Progenitor cell of endocrine pancreas (in vitro differentiated cells): ENCODE measurements at places on chromosomes 5 and 9. TPM values are rescaled to one million over a fixed set of nuclear protein-coding genes. Genes with fewer than 3 reads are reported as not detected.
A peak's percentile ranks its signal among the peaks of the same experiment; 100 is the strongest.

Gene MELK
- 24.0 and 27.9 TPM in 2 replicates for total RNA-seq

- no peaks in the 10 kb centered on the region for H3K36me3 ChIP-seq
- no peak for DNase-seq
- H3K27me3 ChIP-seq = no peaks in the 10 kb centered on the region
- H3K27ac ChIP-seq = peak overlapping the region; percentile 35
These were observed 31.7 kb upstream of the CDH6 start for GRCh38 chr5:31161781-31162181.

DNA sequence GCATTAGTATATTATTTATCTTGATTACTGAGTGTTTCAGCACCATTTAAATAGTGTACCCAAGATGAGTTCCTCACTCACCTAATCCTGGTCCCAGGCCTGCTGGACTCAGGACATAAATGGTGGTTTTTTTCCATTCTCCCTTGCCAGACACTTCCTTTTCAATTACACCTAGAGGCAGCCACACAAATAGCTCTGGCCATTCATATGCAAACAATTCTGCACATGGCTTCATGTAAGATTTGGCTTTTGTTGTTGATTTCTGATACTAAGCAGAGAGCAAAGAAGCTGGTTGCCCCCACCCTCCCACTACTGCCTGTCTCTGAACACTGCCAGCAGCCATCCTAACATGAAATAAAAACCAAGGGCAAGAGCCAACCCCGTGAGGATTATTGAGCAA, 180.4 kb downstream of the SEMA5A start:
- H3K36me3 ChIP-seq = no peaks in the 10 kb centered on the region
- DNase-seq = no peak
- peaks cover 5% of the 10 kb centered on the region for H3K4me1 ChIP-seq

DNA sequence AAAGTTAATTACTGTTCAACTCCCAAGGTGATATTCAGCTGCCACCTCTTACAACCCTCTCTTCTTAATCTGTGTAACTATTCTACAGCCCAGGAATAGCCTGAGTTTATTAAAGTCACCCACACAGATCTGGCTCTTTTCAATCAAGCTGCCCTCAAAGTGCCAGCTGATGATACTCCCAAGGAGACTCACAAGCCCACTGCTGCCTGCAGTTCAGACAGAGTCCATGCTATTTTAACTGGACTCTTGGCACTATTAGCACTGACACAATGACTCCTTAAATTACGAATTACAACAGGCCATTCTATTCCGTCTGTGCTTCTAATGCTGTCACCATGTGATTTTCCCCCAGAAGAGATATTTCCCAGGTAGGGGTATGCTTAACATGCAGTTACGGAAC, 26.3 kb downstream of the REEP5 start:
- no peaks in the 10 kb centered on the region for H3K4me1 ChIP-seq
- peaks cover 18% of the 10 kb centered on the region for H3K36me3 ChIP-seq
- no peak overlapping the region for H3K4me3 ChIP-seq
- no peaks in the 10 kb centered on the region for H3K27me3 ChIP-seq
- no peak overlapping the region for H3K27ac ChIP-seq

Gene NKD2
- total RNA-seq = 23.9 and 28.3 TPM in 2 replicates

Gene TXNDC8
- not detected in 2 replicates for total RNA-seq

DNA sequence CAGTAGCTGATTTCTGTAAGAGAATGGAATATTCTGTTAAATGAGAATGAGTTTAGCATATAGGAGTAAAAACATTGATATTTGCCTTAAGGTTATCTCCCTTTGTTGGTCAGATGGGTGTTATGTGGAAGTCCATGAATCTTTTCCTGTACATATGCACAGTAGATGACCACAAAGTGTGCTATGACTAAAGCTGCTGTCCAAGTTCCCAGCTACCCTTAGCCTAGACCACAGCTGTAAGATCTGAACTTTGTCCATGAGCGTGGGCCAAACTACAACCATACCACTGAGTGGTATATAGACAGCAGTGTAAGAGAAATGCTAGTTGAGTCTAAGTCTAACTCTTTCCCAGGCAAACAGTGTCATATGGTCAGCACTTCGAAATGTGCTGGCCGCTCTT, 48.8 kb downstream of the CD180 start:
- H3K4me1 ChIP-seq = peaks cover 17% of the 10 kb centered on the region
- DNase-seq = no peak
- H3K27me3 ChIP-seq = no peaks in the 10 kb centered on the region
- H3K4me3 ChIP-seq = no peak overlapping the region
- H3K36me3 ChIP-seq = peaks cover 37% of the 10 kb centered on the region

GRCh38 chr5:135876146-135876545, 19.5 kb downstream of the IL9 start:
- H3K4me3 ChIP-seq = no peak overlapping the region
- peaks cover 35% of the 10 kb centered on the region for H3K27me3 ChIP-seq
- H3K27ac ChIP-seq = no peak overlapping the region
- DNase-seq = no peak
- no peaks in the 10 kb centered on the region for H3K36me3 ChIP-seq

GRCh38 chr9:96219026-96219899, 82.7 kb downstream of the HSD17B3 start:
- peaks cover 9% of the 10 kb centered on the region for H3K4me1 ChIP-seq
- peaks cover 3% of the 10 kb centered on the region for H3K36me3 ChIP-seq
- H3K27ac ChIP-seq = no peak overlapping the region
- H3K4me3 ChIP-seq = no peak overlapping the region
- H3K27me3 ChIP-seq = peaks cover 28% of the 10 kb centered on the region

Gene ENTPD8
- total RNA-seq = 2.7 and 3.2 TPM in 2 replicates

GRCh38 chr5:81513982-81514381, 120.0 kb upstream of the ACOT12 start:
- H3K27ac ChIP-seq = no peak overlapping the region
- H3K4me3 ChIP-seq = no peak overlapping the region
- H3K27me3 ChIP-seq = no peaks in the 10 kb centered on the region
- H3K4me1 ChIP-seq = no peaks in the 10 kb centered on the region
- peaks cover 2% of the 10 kb centered on the region for H3K36me3 ChIP-seq

- H3K4me3 ChIP-seq = no peak overlapping the region
- H3K27ac ChIP-seq = no peak overlapping the region
- H3K27me3 ChIP-seq = no peaks in the 10 kb centered on the region
- DNase-seq = no peak
These were observed 60.0 kb upstream of the SARDH start for GRCh38 chr9:133798160-133798559.

DNA sequence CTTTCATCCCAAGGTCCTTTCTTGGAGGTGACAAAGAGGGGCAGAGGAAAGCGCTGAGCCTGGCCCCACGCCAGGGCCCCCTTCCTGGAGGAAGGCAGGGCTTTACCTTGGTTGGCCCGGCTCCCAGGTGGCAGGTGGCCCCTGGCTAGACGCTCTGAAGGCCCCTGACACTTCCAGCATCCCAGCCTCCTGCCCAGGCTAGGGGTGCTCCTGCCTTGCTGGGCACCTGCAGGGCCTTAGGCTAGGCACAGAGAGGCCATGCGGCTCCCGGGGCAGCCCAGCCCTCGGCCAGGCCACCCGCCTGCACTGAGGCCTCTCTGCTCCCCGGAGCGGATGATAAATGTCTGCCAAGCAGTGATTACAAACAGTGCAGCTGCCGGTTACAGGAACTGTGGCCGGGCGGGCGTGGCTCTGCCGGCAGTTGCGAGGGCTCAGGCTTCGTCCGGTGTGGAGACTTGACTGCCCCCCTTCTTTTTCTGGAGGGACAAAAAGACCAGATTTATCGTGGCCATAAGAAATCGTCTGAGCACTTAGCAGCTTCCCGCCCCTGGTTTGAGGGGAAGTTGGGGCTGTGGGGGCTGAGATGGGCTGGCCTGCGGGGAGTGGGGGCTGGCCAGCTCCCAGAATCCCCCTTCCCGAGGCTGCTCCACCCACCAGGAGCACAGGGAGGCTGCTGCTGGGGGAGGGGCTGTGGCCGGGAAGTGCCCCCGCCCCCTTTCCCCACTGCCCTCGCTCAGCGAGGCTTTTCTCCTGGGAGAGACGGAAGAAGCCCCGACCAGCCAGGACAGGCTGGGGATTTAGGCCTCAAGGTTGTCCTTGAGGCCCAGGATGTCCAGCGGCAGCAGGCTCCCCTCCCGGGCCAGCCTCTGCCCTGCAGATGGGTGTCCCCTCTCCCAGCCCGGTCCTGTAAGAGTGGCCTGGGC, 31.6 kb upstream of the UBAC1 start:
- peak overlapping the region; percentile 92 for H3K27ac ChIP-seq
- H3K4me3 ChIP-seq = peak overlapping the region; percentile 66
- peak; percentile 59 for DNase-seq
- H3K27me3 ChIP-seq = no peaks in the 10 kb centered on the region
- peaks cover 12% of the 10 kb centered on the region for H3K4me1 ChIP-seq
- H3K36me3 ChIP-seq = no peaks in the 10 kb centered on the region

Gene TRIM36
- 5.3 and 9.4 TPM in 2 replicates for total RNA-seq

Gene C9orf43
- 0.51 and 1.6 TPM in 2 replicates for total RNA-seq

- H3K27ac ChIP-seq = no peak overlapping the region
- H3K27me3 ChIP-seq = no peaks in the 10 kb centered on the region
- no peak for DNase-seq
- H3K36me3 ChIP-seq = no peaks in the 10 kb centered on the region
- no peaks in the 10 kb centered on the region for H3K4me1 ChIP-seq
These were observed 87.8 kb upstream of the SLC27A6 start for GRCh38 chr5:128877476-128877875.

DNA sequence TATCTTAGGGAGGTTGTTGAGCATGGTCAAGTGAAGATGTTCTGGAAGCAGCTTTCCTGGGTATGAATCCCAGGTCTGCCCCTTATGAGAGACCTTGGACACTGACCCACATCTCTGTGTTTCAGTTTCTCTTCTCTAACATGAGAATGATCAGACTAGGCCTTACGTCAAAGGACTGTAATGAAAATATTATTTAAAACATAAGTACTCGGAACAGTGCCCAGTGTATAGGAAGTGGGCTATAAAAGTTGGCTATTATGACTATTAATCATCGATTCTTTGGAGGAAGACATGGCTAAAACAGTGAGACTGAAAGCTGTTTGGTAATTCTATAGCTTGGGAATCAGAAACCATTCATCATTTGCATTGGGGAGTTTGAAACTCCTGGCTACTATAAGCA, 65.3 kb upstream of the MYO10 start:
- H3K4me3 ChIP-seq = no peak overlapping the region
- H3K4me1 ChIP-seq = no peaks in the 10 kb centered on the region
- no peak for DNase-seq
- no peak overlapping the region for H3K27ac ChIP-seq
- no peaks in the 10 kb centered on the region for H3K27me3 ChIP-seq

GRCh38 chr9:81529556-81530193, 159.7 kb downstream of the TLE1 start:
- H3K27ac ChIP-seq = peak overlapping the region; percentile 7
- H3K4me3 ChIP-seq = no peak overlapping the region
- DNase-seq = no peak
- H3K27me3 ChIP-seq = peaks cover 30% of the 10 kb centered on the region

Gene C9
- not detected in 2 replicates for total RNA-seq

DNA sequence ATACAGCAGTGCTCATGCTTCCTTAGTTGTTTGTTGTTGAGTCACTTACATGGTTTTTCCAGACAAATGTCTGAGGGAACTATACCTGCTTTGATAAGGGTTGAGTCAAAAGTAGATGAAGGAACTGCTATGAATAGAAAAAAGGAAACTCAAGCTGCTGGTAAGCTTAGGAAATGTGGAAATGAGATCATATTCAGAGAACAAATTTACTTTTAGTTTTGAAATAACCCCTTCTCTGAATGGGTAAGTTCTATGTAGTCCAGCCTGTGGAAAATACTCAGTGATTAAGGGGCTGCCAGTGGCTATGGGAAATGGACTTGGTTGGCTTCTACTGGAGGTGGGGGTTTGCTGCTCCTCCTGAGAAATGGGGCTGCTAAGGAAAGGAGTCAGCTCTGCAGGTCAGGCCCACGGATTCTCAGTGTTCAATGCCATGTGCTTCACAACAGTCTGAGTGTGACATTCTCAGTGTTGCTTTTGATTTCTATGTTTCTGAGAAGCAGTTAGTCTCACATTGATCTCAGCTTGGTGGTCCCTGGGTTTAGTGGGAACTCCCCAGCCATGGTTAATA, 47.7 kb upstream of the GLRX start:
- H3K4me1 ChIP-seq = peaks cover 8% of the 10 kb centered on the region
- no peaks in the 10 kb centered on the region for H3K36me3 ChIP-seq
- no peak for DNase-seq
- H3K4me3 ChIP-seq = no peak overlapping the region
- H3K27ac ChIP-seq = peak overlapping the region; percentile 52
- H3K27me3 ChIP-seq = no peaks in the 10 kb centered on the region

DNA sequence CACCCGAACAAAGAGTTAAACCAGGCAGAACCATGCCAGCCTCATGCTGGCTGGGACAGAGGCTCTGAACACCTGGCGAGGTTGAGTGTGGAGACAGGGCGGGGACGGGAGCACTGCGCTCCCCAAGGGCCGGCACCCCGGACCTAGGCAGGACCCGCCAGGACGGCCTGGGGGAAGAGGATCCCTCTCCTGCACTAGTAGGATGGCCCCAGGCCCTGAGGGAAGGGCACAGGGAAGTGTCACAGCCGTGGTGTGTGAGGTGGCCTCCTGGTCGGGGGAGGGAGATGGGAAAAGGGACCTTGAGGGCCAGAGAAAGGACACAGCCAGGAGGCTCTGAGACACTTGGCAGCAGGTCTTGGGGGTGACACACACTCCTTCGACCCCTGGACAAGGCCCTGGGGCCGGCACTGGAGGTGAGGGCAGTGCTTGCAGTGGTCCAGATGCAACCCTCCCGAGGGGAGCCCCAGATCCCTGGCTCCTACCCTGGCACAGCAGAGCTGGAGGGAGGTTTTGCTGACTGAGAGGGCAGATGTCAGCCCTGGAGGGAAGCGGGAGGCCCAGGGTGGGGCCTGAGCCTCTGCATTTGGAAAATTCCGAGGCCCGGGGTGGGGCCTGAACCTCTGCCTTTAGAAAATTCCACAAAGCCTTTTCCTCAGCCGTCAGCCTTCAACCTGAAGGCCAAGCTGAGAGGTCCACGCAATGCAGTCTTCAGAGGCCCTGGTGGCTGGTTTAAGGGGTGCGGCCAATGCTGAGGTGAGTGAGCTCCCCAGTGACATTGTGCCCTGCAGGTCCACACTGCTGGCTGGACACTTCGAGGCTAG, 24.8 kb upstream of the TERT start:
- DNase-seq = no peak
- peaks cover 22% of the 10 kb centered on the region for H3K4me1 ChIP-seq
- H3K36me3 ChIP-seq = peaks cover 12% of the 10 kb centered on the region
- H3K27ac ChIP-seq = no peak overlapping the region

Gene OLFM1
- 1.7 and 1.8 TPM in 2 replicates for total RNA-seq

DNA sequence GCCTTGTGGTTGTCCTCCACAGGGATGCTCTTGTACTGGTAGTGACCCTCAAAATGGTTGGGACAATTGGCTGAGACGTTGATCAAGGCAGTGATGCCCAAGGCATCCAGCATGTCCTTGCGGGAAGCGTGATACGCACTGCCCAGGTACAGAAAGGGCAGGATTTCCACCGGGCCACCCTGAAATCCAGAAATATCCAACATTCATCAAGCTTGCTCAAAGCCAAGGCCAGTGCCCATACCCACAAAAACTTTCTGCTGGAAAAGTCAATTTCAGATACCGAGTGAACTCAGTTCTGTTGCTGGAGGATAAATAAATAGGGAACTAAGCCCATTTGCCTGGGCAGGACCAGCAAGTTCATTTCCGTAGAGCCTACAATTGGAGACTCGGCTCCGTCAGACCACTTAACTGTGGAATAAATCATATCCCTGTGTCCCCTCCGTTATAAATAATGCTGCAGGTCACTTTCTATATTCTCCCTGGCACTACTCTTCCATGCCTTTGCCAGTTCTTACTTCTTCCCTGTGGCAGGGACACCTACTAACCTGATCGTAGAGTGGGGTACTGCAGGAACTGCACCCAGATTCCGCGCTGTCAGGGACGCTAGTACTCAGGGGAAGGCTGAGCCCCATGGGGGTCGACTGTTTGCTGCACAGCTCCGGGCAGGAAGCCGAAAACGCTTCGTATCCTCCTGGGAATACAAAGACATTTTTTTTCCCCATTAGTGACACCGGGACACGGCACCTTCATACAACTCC, 1.2 kb downstream of the DUSP1 start:
- H3K27ac ChIP-seq = peak overlapping the region; percentile 97
- H3K4me1 ChIP-seq = peaks cover 48% of the 10 kb centered on the region
- peak overlapping the region; percentile 92 for H3K4me3 ChIP-seq
- peaks cover 5% of the 10 kb centered on the region for H3K27me3 ChIP-seq
